ENCODE measurements at places on chromosomes 13 and 19. TPM values are rescaled to one million over a fixed set of nuclear protein-coding genes. Genes with fewer than 3 reads are reported as not detected.

DNA sequence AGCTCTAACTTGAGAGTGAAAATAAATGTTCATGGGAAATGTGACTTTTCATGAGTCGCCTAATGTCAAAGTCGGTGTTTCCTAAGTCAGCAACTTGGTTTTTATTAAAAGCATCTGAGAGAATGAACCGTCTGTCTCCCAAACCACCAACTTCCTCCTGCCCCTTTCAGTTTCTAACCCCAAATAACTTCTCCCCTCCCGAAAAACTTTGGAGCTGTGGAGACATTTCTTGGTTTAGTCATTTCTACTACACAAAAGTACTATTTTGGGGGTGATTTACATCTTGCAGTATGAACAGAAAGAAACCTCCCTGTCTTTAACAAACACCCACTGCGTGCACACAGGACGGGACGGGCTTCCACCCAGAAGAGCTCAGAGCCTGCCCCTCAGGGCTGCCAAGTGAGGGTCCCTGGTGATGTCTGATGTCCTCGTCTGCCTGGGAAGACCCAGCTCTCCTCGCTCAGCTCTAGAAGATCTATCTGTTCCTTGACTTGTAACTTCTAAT, 65.0 kb downstream of the RASA3 start:
- DNase-seq = no peak

DNA sequence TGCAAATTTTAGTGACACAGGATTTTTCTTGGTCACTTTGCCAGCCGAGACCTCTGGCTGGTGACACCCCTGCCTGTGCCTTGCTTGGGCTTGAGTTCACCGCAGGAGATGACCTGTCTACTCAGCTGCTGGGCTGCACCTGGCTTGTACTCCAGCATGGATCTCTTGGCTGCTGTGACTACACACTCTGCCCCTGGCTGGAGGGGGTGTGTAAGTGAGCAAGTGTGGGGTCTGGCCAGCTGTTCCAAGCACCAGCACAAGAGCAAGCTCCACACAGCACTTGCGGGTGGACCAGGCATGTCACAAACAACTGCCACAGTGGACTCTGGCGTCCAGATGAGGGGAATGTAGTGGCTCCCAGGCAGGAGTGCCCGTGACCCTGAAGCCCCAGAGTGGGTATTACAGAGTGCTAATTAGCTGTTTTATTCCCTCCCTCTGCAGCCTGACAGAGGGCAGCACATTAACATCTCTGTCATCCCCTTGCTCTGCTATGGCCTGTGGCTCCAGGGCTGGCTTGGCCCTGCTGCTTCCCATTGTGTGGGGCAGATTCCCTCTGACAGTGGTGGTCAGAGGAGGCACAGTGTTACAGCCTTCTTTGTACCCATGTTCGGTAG, 1387.2 kb downstream of the OLFM4 start:
- DNase-seq = no peak

DNA sequence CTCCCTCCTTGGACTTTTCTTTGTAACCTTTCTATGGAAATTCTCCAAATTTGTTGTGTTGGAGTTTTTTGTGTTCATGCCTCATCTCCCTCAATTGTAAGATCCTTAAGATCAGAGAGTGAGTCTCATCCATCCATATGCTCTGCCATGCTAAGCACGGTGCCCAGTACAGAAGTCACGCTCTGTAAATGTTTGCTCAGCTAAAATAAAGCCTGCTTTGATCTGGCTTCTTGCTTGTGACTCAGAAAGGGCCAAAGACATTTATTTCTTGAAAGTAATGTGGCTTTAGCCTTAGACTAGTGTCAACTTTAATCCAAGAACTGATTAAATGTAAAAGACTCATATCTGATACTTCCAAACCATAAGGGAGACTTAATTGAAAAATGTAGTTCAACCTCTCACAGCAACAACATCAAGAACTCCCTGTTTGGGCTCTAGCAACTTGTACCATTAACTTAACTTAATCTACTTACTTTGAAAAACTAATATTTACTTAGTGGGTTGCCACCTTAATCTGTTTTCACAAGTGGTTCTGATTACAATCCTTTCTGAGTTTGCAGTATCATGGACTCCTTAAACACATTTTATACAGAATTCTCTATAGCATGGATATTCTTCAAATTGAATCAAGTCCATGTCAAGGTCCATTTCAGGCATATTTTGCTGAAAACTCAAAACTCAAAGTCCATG, 100.2 kb downstream of the KL start:
- DNase-seq = no peak

- DNase-seq = no peak
Measured at GRCh38 chr13:51608857-51609406, 24.7 kb downstream of the WDFY2 start.

FLT3 gene
- 0.91 TPM for total RNA-seq

LILRB2 gene
- total RNA-seq = 2.6 TPM

Data from ureter (tissue), 1 donor.